ENCODE measurements at places on chromosomes 2 and 18. TPM values are rescaled to one million over a fixed set of nuclear protein-coding genes. Genes with fewer than 3 reads are reported as not detected.

KCNS3 gene
- 0.41 TPM for total RNA-seq

FAM237A gene
- not detected for total RNA-seq

MOB4 gene
- total RNA-seq: 20.1 TPM

- no peaks in the 10 kb centered on the region for H3K27me3 ChIP-seq
- H3K4me1 ChIP-seq: peaks cover 16% of the 10 kb centered on the region
- DNase-seq: no peak
- H3K4me3 ChIP-seq: no peak overlapping the region
Measured at GRCh38 chr18:8741117-8741516, 35.8 kb downstream of the MTCL1 start.

GRCh38 chr2:79131687-79132086 lies 11.4 kb downstream of the REG1A start:
- H3K4me1 ChIP-seq: no peaks in the 10 kb centered on the region
- no peak overlapping the region for H3K4me3 ChIP-seq
- H3K27ac ChIP-seq: no peak overlapping the region
- no peaks in the 10 kb centered on the region for H3K36me3 ChIP-seq

GRCh38 chr2:208488686-208489564 lies 82.3 kb downstream of the PTH2R start:
- H3K4me3 ChIP-seq: no peak overlapping the region
- H3K4me1 ChIP-seq: no peaks in the 10 kb centered on the region
- no peaks in the 10 kb centered on the region for H3K36me3 ChIP-seq
- no peaks in the 10 kb centered on the region for H3K27me3 ChIP-seq

DNA sequence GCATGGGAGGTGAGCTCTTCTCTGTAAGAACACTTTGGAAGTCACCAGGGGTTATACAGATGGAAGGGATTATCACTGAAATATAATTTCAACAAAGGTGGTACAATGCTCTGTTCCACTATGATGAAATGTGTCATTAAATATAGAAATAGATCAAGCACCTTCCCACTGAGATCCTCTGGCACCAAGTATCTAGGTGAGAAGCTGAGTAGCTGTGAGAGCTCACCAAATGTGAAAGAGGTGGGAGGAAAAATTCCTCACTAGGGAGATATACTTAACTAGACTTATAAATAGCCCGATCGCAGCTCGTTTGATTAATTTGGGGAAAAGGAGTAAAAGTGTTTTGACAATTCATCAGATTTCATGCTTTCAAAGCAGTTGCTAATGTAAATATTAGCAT lies 247.6 kb downstream of the SMAD2 start:
- peak overlapping the region; percentile 66 for H3K27ac ChIP-seq
- no peaks in the 10 kb centered on the region for H3K27me3 ChIP-seq
- no peak overlapping the region for H3K4me3 ChIP-seq

- H3K4me1 ChIP-seq: peaks cover 9% of the 10 kb centered on the region
- H3K36me3 ChIP-seq: peaks cover 4% of the 10 kb centered on the region
- H3K27me3 ChIP-seq: no peaks in the 10 kb centered on the region
- H3K27ac ChIP-seq: peak overlapping the region; percentile 35
- peak; percentile 72 for DNase-seq
- no peak overlapping the region for H3K4me3 ChIP-seq
Measured at GRCh38 chr2:165743442-165743841, 50.6 kb downstream of the GALNT3 start.

DNA sequence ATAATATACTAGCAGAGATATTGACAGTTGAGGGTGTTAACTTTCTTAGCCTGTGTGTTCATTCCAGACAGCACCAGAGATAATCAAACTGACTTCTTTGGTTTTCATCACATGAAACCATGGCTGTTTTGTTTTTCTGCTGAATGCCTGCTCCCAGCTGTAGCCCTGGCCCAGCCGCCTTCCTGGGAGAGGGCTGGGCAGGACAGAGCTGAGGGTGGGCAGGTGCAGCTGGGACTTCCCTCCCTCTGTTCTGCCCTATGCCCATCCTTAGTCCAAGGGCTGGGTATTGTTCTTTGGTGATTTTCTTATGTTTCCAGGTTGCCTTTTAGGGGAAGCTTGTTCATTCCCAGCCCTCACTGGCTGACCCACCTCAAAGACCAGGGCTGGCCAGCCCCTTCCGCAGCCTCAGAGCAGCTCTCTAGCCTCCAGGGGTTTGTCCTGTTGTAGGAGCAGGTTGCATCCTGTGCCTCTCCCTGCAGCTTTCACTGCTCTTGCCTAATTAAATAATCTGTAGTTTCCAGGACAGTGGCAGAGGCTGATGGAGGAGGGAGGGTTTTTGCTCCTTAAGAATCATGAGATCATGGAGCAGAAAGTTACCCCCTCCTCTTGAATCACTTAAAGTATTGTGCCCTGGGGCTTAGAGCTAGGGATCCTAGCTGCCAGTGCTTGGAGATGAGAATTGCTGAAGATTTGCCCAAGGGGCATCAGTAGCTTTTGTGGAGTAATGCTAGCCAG lies 61.4 kb downstream of the MTCL1 start:
- H3K4me1 ChIP-seq: no peaks in the 10 kb centered on the region
- DNase-seq: no peak
- no peaks in the 10 kb centered on the region for H3K36me3 ChIP-seq
- H3K27me3 ChIP-seq: no peaks in the 10 kb centered on the region
- H3K4me3 ChIP-seq: no peak overlapping the region
- H3K27ac ChIP-seq: no peak overlapping the region
